Fibroblast of villous mesenchyme (primary cell): ENCODE measurements at places on chromosomes 3 and 15. TPM values are rescaled to one million over a fixed set of nuclear protein-coding genes. Genes with fewer than 3 reads are reported as not detected.

DNA sequence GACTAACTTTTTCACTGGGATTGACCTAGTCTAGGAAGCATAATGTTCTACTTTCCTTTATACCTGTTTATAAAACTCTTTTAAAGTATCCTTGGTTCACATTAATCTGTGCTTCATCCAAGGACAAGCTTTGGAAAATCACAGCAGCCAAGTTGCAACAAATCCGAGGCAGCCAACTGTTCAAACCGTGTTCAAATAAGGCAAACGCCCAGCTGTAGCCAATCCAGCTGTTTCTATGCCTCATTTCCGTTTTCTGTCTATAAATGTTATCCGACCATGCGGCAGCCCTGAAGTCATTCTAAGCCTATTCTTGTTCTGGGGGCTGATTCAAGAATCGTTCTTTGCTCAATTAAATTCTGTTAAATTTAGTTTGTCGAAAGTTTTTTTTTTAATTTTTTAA lies 78.3 kb downstream of the FMN1 start:
- no peak for DNase-seq

CHRFAM7A gene
- total RNA-seq, result under 0.01 and 0.86 TPM in 2 replicates

VGLL3 gene
- total RNA-seq, result 102 and 223 TPM in 2 replicates

- DNase-seq, result peak; percentile 92
Observed at GRCh38 chr3:15638193-15638890, 36.8 kb downstream of the BTD start.

DNA sequence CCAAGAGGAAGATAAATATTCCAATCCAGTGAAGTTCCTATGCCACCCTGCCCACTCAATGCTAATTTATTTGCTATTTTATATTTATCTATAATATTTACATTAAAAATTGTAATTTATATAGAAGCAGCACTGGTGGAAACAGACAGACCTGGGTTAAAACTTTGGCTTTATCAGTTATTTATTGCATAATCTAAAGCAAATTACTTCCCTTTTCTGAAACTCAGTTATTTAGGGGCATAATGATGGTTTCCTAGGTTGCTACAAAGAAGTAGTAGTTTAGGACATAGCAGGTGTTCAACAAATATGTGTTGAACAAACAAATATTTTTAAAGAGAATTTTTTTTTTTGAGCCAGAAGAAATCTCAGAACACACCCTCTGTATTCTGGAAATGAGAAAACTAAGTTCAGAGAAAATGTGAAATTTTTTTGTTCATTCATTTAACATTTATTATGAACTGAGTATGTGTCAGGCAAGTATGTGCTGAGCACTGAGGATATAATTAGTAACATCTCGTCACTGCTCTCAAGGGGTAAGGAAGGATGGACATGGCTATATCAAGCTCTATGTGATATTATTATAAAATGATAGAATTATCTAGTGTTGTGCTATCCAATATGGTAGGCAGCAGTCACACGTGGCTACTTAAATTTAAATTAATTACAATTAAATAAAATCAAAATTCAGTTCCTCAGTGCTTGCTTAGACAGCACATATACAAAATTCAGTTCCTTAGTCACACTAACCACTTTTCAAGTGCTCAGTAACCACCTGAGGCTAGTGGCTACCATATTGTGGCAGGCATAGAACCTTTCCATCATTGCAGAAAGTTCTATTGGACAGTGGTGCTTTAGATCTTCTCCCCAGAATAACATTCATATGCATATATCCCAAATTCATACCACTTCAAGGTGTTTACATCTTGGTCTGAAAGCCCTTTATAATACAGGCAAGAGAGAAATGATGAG lies 7.0 kb upstream of the UBE2Q2 start:
- DNase-seq, result no peak

- no peak for DNase-seq
Observed at GRCh38 chr15:62853841-62854225, 188.7 kb upstream of the TPM1 start.

- no peak for DNase-seq
Observed at GRCh38 chr3:103170651-103171050, 735.8 kb downstream of the ZPLD1 start.

GRCh38 chr3:36135863-36136262 lies 244.4 kb upstream of the STAC start:
- no peak for DNase-seq

GRCh38 chr3:127959873-127960272 lies 44.8 kb downstream of the KBTBD12 start:
- DNase-seq, result peak; percentile 22

- DNase-seq, result no peak
Observed at GRCh38 chr3:170055209-170055608, 17.4 kb downstream of the GPR160 start.

GRCh38 chr3:77227567-77227966 lies 187.7 kb downstream of the ROBO2 start:
- DNase-seq, result no peak

HRH1 gene
- 13.2 and 26.8 TPM in 2 replicates for total RNA-seq

DNA sequence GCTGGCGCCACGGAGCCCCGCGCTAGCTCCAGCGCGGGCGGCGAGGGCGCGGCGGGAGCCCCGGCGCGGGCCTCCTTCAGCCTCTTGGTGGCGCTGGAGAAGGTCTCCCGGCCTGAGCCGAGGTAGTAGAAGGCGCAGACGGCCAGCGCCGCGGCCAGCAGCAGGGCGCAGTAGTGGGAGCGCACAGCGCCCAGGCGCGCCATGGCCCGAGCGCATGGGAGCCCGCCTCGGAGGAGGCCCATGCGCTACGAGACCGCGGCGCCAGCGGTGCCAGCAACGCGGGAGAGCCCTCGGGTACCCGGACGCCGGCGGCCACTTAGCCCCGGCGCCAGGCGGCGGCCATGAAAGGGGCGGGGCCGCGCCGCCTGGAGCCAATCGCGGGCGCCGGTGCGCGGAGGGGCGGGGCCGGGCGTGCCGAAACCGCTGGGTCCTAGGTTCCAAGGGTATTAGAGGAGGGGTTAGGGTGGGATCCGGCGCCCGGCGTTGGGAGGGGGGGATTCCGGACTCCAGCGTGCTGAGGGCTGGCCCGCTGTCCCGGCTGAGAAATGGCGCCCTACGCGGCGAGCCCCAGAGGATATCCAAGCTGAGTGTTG lies at the start of gene XXYLT1:
XXYLT1 (minus strand) TSS at position 343 of the 593 bp plus-strand sequence; CDS start at position 242, 101 bp downstream.
- DNase-seq, result peak; percentile 85

C2CD4B gene
- total RNA-seq, result not detected in 2 replicates

- no peak for DNase-seq
Observed at GRCh38 chr3:5709714-5710113, 522.2 kb downstream of the EDEM1 start.

DNA sequence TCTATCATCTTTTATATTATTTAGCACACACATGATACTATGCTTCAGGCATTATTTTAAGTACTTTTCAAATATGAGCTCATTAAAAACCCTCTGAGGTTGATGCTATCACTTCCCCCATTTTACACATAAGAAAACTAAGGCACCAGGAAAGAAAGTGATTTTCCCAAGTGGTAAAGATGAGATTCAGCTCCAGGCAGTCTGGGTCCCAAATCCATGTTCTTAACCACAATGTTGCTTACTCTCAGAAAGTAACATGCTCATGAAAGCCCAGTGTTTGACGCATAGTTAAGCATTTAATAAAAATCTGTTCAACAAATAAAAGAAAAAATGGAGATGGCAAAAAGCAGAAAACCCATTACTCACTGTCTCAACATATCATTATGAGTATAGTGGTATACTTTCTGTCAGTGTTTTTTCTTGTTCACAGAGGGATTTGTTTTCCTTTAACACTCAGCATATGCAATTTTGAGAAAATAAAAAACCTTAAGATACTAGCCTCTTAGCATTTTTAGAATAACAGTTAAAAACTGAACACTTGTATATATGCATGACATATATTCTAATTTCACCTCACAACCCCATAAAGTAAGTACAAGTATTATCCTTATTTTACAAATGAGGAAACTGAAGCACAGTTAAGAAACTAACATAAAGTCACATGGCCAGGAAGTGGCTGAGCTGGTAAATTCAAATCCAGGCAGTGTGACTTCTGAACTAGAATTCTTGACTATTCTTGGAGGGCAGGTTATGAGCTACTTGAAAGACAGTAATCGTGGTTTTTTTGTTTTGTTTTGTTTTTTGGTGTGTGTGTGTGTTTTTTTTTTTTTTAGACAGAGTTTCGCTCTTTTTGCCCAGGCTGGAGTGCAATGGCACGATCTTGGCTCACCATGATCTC lies 10.4 kb downstream of the PEAK1 start:
- no peak for DNase-seq

- DNase-seq, result no peak
Observed at GRCh38 chr15:87155771-87156170, 1076.1 kb downstream of the AGBL1 start.

- no peak for DNase-seq
Observed at GRCh38 chr3:59854-60253, 136.7 kb upstream of the CHL1 start.

- peak; percentile 24 for DNase-seq
Observed at GRCh38 chr15:44081026-44082013, 113.8 kb downstream of the FRMD5 start.

GRCh38 chr15:81068516-81068915 lies 65.6 kb upstream of the CFAP161 start:
- DNase-seq, result no peak

RGMA gene
- total RNA-seq, result 0.32 TPM in 1 of 2 replicates, not detected in the other

DNA sequence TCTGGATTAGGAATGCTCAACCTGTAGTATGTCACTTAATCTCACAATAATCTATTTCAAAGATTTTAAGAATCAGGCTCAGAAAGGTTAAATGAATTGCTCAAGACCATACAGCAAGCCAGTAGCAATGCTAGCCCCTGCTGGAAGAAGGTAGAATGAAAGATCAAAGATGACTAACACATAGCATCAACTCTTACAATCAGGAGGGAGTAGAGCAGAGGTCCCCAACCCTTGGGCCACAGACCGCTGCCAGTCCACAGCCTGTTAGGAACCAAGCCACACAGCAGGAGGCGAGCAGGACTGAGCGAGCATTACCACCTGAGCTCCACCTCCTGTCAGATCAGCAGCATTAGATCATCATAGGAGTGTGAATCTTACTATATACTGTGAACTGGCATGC lies 15.5 kb upstream of the GATM start:
- no peak for DNase-seq

DNA sequence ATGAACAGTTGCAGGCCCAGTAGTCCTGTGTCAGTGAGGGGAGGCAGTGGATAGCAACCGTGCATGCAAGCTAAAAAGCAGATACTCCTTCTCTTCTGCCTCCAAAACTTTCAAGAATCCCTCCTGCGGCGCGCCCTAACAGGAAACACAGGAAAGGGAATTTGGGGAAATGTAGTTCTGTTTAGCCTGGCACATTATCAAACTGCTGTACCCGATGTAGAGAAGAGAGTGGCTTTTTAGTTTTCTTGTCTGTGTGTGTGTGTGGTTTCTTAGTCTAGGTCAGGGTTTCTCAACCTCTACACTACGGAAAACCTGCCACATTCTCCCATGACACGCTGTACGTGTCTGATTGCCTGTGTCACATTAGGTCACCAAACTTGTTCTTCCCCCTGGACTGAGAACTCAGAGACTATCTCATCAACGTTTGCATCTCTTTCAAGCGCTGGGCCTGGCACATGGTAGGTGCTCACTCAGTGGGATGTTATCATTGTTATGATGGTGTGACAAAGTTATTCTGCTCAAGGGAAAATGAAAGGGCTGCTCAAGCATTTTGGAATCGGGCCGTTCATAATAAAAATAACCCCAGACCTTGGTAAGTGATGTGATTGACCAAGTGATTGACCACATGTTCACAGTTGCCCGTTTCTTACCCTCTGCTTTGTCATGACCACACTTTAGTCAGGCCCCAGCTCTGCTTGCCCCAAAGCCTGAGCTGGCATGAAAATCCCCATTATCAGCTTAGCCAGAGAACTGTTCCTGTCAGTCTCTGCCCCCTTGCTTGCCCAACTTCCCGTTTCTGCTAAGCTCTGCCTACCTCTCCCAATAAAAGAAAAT lies 33.2 kb downstream of the TM4SF4 start:
- peak; percentile 37 for DNase-seq

GRCh38 chr3:87136066-87136596 lies 91.0 kb upstream of the CHMP2B start:
- no peak for DNase-seq

UPK1B gene
- total RNA-seq, result 0.32 and 2.2 TPM in 2 replicates

CYP11A1 gene
- total RNA-seq, result 0.64 and 0.86 TPM in 2 replicates

DNA sequence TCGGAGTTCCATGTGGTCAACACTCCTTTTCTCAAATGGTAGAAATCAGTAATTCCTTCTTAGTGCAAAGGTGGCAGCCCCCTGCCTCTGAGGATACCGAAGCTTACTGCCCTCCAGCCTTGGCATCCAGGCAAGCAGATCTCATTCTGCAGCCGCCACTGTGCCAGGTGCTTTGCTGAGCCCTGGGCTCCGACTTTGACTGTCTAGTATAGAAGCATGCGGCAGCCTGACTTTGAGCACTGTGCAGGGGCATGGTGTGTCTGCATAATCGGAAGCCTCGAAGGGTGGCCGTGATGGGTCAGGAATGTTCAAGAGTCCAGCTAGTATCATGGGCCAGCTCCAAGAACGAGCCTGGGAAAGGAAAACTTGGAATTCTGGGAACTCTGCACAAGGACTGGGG lies 39.7 kb downstream of the ABTB1 start:
- DNase-seq, result no peak

- DNase-seq, result no peak
Observed at GRCh38 chr3:61839256-61839655, 277.9 kb downstream of the PTPRG start.

DNA sequence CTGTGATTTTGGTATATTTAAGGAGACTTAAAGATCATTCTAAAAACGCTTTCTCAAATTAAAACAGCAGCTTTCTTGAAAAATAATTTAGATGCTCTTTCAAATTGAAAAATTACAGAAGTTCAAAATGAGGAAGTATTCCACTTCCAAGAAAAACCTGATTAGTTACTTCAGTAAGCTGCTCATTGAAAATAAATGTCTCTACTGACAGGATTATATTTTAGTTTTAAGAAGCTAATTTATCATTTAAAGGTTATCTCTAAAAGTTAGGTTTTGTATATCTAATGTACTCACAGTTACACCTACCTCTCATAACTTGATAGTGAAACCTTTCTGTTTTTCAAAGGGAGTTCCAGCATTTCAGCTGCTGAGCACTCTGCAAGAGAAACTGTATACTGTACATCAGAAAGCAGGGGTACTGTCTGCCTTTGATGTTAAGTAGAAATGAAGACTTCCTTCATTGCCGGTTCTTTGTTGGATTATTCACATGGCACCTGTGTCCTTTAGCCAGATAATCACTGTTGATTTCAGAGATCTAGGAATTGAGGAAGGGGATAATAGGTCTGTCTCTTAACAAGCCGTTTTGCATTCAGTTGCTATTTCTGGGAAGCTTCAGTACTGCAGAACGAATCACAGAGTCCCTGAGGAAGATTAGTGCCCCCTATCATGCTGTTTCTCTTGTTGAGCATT lies 161.6 kb downstream of the TCF12 start:
- DNase-seq, result no peak

DNA sequence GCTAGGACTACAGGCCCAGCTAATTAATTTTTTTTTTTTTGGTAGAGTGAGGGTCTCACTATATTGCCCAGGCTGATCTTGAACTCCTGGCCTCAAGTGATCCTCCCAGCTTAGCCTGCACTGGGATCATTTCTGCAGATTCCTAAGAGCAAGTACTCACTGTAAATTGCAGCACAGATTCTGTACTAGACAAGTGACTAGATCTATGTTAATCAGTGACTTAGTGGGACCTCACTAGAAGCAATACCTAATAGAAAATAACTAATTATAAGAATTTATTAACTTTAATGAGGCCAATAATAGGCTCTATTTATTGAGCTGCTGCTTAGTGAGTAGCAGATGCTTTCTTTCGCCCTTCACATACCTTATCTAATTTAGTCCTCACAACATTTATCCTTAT lies 10.6 kb upstream of the UTS2B start:
- no peak for DNase-seq
